ENCODE measurements at places on chromosomes 12 and 14. TPM values are rescaled to one million over a fixed set of nuclear protein-coding genes. Genes with fewer than 3 reads are reported as not detected.
A peak's percentile ranks its signal among the peaks of the same experiment; 100 is the strongest.

GRCh38 chr14:81169711-81170103, 51.1 kb downstream of the GTF2A1 start:
- DNase-seq = no peak

- DNase-seq = no peak
Observed at GRCh38 chr14:70638416-70638815, 3.3 kb upstream of the TTC9 start.

- no peak for DNase-seq
Observed at GRCh38 chr12:121580959-121581685, at the start of gene KDM2B. Gene KDM2B (minus strand): TSS chr12:121581023. CDS start chr12:121580911, 112 bp downstream.

- DNase-seq = no peak
Observed at GRCh38 chr12:102423462-102423861, 56.9 kb downstream of the IGF1 start.

DNA sequence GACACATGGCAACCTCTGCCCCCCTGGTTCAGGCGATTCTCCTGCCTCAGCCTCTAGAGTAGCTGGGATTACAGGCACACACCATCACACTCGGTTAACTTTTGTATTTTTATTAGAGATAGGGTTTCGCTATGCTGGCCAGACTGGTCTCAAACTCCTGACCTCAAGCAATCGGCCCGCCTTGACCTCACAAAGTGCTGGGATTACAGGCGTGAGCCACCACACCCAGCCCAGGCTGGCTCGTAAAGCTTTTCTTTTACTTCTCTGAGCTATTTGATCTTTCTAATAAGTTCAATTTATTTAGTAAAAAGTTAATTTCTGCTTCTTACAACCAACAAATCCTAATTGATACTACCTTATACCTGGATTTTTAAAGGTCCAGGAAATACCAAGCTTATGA, 127.4 kb upstream of the KRR1 start:
- DNase-seq = no peak

DNA sequence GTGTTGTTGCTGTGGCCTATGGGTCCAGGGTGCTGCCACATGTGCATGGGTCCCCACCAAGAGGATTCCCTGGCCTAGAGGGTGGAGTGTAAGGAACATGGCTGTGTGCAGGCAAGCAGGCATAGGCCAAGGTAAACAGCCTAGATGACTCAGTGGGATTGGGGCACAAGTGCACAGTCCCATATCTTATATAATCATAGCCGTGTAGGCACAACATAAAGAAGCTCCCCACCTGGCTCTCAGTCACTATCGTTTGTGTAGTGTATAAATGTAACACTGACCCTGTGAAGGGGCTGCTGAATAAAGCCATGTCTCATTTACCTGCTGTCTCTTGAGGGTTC, 15.7 kb upstream of the RNASE12 start:
- no peak for DNase-seq

GLI1 gene
- 0.51 TPM for total RNA-seq

GRCh38 chr12:24754690-24755638, 193.9 kb downstream of the BCAT1 start:
- peak; percentile 74 for DNase-seq

GYS2 gene
- total RNA-seq = not detected

DNA sequence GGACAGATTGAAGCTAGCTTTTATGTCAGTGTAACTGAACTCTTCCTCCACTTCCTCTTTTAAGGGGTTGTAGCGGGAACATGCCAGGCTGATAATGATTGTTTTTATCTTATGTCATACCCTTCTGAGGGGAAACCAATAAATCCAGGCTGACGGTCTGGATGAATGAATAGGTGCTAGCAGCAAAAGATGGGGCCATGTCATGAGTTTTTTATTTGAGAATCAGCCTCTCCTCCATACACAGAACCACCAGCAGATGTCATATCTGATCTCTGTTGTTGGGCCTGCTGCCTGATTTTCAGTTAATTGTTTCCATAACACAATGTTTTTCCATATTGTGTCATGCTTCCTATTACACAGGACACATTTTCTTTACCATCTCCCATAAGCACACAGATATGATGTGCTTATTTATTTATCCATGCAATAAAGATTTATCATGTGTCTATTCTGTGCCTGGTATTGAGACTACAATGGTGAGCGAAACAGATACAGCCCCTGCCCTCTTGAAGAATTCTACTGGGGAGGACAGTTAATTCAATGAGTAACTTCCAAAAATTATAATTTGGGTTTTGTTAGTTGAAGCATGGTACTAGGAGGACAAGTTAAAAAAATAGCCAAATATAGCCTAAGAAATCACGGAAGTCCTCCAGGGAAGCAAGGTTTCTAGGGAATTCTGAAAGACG, 33.6 kb upstream of the CRY1 start:
- DNase-seq = no peak

DNA sequence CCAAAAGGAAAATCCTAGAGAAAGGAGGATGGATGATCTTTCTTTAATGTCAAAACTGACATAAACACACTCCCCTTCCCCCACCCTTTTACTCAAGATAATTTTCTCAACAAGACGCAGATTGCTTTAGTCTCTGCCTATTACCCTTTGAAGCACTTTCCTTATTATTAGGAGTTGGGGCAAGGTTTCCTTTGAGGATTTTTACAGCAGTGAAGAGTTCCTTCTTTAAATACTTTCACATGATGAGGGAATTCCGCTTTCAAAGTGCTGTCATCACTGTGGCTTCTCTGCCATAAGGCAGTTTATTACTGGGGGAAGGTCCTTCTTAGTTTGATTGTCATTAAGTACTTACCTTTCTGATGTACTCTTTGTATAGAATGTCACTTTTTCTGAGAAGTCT, 172.1 kb downstream of the MSRB3 start:
- DNase-seq = no peak

DNA sequence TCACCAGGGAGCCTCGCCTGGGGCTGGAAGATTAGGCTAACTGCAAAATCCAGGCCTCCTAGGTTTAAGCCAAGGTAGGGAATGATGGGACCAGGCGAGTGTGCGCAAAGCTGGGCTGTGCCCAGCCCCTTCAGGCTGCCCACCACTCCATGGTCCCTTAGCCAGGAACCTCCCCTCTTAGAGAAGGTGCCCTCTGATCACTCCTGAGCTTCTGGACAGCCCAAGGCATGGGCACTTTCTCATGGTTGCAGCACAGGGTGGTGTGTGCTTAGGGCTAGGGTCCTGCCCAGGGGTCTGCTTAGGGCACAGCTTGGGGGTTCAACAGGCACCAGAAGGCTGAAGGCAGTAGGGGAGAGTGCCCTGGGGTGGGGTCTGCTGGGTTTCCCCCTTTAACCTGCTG, 69.0 kb downstream of the PRIMA1 start:
- DNase-seq = no peak

RNASE2 gene
- not detected for total RNA-seq

- DNase-seq = no peak
Observed at GRCh38 chr12:104903648-104904423, 54.3 kb downstream of the SLC41A2 start.
